ENCODE measurements at places on chromosomes 6 and 20.

DNA sequence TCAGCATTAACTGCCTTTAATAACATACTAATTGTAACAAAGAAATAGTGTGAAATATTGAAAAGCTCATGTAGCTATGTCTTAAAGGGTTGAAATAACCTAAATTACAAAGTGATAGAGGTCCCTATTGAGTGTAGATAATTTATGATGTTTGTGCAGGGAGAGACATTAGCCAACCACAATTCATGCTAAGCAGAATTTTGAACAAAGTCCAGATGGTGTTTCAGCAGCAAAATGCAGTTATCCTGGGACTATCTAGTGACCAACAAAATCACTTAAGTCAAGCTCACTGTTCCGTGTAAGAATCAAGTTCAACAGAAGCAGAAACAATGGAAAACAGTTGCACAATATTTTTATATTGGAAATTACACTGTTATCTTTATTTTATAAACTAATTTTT lies 218.5 kb downstream of the SIM1 start:
- no peak for DNase-seq

- no peak for DNase-seq
These were observed 44.4 kb downstream of the DCDC2 start for GRCh38 chr6:24313251-24314141.

- DNase-seq, result no peak
These were observed 30.4 kb downstream of the CD40 start for GRCh38 chr20:46148313-46149208.

DNA sequence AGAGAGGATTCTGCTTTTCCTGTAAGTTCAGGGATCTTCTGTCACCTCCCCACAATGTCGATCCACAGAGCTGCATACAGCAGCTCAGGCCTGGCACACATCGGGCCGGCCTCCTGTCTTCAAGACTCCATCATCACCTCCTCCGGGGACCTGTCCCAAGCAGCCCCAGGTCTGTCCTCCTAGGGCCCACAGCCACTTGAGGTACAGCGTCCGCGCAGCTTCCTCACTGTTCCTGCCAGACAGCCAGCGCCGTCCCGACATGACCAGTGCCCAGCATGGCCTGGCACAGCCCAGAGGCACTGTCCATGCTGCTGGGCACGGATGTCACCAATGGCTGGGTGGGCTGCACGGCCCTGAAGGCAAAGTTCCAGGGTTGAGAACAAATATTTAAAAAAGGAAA lies 101.6 kb downstream of the DLL1 start:
- no peak for DNase-seq

GRCh38 chr6:148867862-148868261 lies 121.0 kb downstream of the UST start:
- DNase-seq, result no peak
